ENCODE measurements at places on chromosomes 2 and 18.

- no peak for DNase-seq
Measured at GRCh38 chr2:46308081-46308480, 10.9 kb downstream of the EPAS1 start.

GRCh38 chr2:53379547-53379946, 388.1 kb upstream of the CHAC2 start:
- DNase-seq, result no peak

- no peak for DNase-seq
Measured at GRCh38 chr2:217995731-217996231, 7.0 kb downstream of the TNS1 start.

DNA sequence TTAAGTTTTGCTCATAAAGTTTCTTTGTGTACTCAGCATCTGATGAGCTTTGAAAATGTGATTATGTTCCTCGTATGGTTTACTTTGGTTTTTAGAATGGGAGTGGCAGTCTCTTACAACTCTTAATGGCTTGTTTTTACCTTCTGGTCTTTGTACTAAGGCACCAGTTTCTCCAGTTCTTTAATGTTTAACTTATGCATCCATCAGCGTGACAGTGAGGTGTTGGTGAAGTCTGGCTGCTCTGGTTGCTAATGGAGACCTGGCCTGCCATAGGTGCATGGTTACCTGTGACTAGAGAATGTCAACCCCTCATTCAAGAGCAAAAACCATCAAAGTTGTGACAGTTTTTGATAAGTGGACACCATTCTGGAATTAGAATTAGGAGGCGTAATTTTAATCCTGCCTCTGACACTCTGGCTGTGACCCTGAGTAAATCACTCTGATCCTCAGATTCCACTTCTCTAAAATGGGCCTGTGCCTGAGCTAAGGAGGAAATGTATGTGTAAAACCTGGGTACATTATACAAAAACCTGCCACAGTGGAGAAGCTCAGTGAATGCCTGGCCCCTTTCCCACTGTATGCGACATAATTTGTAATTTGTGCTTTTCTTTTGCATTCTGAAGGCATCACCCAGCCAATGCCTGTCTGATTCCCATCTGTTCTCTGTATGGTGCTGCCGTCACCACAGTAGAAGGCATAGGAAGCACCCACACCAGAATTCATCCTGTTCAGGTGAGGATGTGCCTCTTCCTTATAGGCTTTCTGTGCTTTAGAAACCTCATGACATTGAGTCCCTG, 11.2 kb downstream of the AOX1 start:
- DNase-seq, result no peak

GRCh38 chr2:74544634-74545033, 9.1 kb downstream of the LOXL3 start:
- no peak for DNase-seq

- DNase-seq, result no peak
Measured at GRCh38 chr2:46683541-46683940, 204.2 kb downstream of the TMEM247 start.

GRCh38 chr2:82837588-82838304, 1621.3 kb downstream of the SUCLG1 start:
- no peak for DNase-seq

DNA sequence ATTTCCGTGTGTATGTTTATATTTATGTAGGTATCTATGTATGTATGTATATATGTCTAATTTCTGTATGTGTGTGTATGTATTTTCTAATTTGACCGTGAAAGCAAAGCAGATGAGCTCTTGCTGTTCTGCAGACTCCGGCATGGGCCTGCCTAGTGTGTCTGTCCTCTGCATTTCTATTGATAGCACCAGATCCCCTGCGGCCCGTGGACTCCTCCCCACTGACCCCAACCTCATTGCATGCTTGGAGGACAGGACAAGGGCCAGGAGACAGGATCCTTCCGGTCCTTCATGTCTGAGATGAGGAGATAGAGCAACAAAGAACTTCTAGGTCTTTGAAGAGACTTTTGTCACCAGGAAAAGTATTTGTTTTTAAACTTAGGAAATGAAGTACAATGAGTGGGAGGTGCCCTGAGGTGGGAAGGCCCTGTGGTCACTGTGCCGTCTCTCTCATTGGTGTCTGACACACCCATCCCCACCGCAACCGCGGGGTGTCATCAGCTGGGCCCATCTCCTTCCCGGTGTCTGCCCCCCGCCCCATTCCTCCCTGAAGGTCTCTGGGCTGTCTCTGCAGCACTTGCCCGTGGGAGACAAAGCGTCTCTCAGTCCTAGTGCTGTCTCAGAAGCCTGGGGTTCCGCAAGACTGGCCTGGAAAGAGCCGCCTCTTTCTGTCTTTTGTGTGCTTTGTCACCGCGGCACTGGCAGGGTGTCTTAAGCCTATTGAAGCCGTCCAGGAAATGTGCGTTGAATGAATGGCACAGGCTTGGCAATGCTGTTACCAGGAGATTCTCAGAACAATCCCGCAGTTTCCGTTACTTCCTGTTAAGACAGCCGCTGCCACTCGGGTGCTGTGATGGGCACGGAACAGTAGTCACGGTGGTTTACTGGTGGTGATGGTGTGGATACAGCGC, 216.4 kb downstream of the AGAP1 start:
- DNase-seq, result no peak

GRCh38 chr18:3604498-3605408, 154.8 kb downstream of the TGIF1 start:
- no peak for DNase-seq

GRCh38 chr2:129170570-129170969, 808.9 kb upstream of the RAB6C start:
- DNase-seq, result no peak

DNA sequence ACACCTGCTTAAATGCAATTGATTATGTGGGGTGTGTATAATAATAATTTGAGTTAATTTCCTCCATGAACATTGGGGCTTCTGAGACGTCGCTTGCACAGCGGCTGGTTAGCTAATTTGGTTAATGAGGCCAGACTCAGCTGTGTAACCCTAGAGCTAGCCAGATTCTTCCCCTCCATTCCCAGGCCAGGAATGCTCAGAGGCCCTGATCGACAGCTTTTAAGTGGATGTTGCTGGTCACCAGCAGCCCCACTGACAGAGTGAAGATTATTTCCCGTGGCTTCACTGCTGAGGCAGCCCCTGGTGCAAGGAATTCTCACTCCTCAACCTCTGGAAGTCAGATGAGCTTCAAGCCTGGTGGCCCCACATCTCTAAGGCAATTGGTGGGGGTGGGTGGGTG, 12.4 kb upstream of the EPAS1 start:
- DNase-seq, result no peak

DNA sequence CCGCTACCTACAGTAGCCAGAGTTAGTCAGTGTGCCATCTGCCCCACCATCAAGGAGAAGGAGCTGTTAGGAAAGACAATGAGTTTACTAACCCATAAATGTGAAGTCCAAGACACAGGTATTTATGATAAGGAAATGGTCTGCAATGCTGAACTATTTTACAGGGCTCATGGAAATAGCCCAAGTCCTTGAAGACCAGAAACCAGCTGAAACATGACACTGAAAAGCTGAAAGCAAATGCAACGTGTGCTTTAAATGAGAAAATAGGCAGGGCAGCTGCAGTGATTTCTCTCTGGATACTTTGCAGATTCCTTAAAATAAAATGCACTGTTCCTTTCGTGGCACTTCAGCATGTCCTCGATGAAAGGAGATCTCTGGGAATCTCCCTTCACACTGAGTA, 256.4 kb upstream of the TCF4 start:
- DNase-seq, result no peak

GRCh38 chr2:151260573-151261230, 961 bp downstream of the RBM43 start:
- DNase-seq, result no peak

- DNase-seq, result no peak
Measured at GRCh38 chr2:8536686-8537561, 144.9 kb upstream of the ID2 start.

DNA sequence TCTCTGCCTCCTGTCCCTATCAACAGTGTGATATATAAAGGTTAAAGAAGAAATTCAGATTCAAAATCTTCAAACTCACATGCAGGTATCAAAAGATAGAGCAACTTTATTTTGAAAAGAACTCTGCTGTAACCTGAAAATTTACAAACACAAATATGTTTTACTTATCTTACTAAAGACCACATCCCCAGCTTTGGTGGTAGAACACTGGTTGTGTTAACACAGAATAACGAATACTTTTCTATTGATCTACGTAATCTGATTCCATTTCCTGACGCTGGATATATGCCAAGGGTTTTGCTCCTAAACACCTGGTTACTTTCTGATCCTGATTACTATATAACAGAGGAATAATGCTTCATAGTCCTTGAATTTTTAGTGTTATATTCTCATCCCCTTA, 23.1 kb upstream of the SLC39A10 start:
- no peak for DNase-seq

DNA sequence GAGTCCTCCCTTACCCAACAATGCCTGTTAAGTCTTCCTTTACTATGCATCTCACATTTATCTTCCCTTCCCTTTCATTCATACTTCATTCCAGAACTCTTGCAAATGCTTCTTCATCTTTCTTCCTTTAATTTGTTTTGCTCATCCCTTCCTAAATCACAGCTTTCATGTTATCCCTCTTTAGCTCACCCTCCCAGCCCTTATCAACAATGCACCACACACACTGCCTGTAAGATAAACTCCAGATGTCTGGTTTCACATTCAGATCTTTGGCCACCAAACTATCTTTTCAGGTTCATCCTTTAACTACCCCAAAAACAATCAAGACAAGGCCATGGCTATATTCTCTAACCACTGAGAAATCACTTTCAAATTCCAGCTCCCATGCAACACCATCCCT, 3.4 kb downstream of the CCDC93 start:
- DNase-seq, result no peak

All from caudate nucleus (tissue), 63 donors.